ENCODE measurements at places on chromosomes 12 and 14.

DNA sequence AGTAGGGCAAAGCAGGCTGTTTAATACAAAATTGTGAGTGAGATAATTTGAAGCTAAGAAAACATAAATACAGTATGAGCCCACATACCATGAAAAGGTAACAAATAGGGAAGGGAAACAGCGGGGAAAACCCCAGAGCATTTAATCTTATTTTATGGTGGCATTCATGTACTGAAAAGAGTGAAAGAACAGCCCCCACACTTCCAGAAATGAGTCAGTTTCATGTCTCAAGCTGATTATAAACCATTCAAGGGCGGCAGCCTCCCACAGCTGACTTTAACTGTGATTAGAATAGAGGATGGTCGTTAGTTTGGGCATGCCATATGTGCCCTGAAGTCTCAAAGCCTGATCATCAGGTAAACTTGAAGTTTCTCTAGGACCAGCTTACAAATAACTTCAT lies 64.5 kb downstream of the FOXG1 start:
- DNase-seq: no peak

DNA sequence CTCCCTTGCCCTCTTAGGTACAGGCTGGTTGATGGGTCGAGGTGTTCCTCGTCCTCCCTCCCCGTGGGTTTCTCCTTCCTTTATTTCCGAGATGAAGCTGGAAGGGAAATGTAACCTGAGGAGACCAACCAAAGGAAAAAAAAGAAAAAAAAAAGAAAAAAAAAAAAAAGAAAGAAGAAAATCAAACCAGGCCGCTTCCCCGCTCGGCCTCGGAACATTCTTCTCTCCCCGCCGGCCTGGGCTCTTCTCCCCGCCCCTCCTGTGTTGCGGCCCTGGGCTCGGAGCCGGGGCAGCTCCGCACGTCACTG lies 1.6 kb upstream of the NFATC4 start:
- DNase-seq: no peak

GRCh38 chr12:29157486-29157946 lies 8.4 kb downstream of the FAR2 start:
- DNase-seq: no peak

DNA sequence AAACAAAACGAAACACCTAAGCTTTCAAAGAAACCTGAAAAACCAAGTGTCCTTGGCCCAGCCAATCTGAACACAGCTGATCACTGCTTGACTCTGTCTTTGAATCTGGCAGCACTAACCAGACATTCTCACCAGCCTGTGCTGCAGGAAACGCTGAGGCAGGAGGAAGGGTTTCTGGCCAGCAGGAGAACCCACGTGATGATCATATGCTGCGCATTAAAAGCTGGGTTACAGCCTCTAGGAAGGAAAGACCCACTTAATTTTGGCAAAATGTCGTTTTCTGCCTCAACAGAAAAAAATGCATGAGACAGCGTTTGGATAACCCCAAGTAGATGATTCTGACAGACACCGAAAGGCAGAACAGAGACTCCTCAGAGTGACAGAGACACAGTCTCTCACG lies 9.8 kb downstream of the APPL2 start:
- DNase-seq: no peak

DNA sequence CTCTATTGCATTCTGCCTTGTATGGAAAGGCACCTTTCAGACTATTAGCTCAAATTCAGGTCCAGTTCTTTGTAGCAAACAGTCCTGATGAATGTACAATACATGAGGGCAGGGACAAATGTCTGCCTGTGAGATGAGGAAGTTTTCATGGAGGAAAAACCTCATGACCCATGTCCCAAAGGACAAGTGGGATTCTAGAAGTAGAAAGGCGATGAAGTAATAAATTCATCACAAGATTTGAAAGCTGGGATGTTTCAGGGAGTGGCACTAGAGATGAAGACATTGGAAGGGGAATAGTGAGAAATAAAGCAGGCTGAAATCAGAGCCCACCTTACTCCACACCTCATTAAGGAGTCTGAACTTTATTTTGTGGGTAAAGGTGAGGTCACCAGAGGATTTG lies 4.2 kb downstream of the CORO1C start:
- no peak for DNase-seq

DNA sequence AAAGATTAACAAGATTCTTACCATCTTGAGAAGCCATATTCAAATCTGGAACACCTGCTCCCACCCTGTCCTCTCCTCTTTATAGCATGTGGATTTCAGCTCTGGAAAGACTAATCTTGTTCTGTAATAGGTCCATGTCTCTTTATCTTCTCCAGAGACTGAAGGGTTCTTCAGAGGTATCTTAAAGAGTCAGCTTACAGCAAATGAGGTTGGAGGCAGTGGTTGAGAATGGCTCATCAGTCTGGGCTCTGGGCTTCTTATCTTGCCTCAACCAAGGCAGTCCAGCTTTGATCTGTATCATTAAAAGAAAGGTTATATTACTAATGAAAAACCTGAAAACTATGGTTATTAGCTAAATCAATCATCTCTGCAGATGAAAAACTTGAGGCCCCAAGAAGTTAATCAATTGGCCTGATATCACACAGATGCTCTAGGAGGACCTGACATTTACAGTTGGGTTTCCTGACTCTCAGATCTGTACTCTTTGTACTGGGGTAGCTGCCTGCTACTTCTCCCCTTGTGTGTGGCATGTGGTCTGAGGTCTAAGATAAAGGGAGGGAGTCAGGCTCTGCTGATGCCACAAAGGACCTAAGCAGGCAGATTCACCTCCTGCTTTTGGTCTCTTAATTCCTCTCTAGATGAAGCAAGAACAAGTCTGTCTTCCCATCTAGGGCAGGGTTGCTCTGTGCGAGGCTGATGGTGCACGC lies 1.7 kb upstream of the AKAP6 start:
- no peak for DNase-seq

DNA sequence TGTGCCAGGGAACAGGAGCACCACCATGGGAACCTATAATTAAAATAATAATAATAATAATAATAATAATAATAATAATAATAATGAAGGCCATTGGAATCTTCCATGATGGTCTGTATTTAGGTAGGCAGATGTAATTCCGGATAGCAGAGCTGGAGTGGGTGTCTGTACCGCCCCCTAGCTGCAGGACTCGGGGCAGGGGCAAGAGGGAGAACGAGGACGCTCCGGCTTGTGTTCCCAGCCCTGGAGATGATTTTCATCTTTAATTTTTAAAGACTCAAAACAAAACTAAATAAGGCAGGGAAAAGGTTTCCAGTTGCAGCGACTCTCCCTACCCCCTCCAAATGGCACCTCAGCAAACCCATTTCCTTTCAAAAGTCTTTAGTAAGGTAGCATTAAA lies 501.1 kb downstream of the VRK1 start:
- DNase-seq: no peak

- DNase-seq: no peak
Measured at GRCh38 chr12:116665666-116666304, 72.1 kb downstream of the SPRING1 start.

GRCh38 chr14:96198430-96199130 lies 6.1 kb upstream of the BDKRB2 start:
- DNase-seq: no peak

DNA sequence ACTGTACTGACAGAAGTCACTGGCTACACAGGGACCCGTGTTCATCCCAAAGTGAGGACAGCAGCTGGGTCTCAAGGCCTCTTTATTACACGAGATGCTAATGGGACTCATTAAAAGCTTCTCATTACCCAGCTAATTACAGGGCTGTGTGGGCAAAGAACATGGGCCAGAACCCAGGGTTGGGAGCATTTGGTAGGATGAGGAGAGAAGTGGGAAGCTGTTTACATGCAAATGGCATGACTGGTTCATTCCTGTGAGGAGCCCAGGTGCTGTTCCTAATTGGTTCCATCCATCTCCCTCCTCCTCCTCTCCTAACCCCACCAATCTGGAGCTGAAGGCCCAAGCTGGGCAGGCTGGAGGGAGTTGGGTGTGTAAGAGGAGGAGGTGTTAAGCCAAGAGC lies 8.9 kb upstream of the TAC3 start:
- DNase-seq: no peak

DNA sequence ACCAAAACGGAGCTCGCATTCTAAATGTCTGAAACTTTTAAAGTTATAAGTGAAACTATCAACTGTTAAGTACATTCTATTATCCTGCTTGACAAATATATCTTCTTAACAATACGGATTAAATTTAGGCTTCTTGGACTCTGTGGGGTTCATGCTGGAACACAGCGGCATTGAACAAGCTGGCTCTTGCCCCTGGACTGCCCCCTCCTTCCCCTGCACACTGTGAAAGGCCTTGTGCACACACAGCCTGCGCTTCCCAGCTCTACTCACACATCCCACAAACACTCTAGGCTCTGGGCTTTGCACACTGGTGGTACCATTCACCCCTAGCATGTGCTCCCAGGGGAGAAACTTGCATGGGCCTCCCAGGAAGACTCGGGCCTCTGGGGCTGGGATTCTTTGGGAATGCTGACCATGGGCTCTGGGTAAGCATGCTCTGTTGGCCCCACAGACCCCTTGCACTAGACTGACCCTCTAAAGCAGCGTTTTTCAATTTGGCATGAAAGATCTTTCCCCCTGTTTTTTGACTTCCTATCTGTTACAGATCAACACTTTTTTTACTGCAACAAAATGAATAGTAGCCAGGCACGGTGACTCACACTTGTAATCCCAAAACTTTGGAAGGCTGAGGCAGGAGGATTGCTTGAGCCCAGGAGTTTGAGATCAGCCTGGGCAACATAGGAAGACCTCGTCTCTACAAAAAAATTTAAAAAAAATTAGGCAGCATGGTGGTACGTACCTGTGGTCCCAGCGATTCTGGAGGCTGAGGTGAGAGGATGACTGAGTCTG lies 96.2 kb upstream of the CPM start:
- DNase-seq: no peak

GRCh38 chr12:101592921-101593320 lies 1.9 kb upstream of the MYBPC1 start:
- no peak for DNase-seq

- no peak for DNase-seq
Measured at GRCh38 chr12:12919666-12920435, 28.5 kb downstream of the GPRC5A start.

GRCh38 chr14:51998348-51998747 lies 9.0 kb downstream of the RTRAF start:
- DNase-seq: no peak

- DNase-seq: peak; percentile 49
Measured at GRCh38 chr12:11730299-11731041, 81.0 kb downstream of the ETV6 start.

- DNase-seq: no peak
Measured at GRCh38 chr12:116425256-116426193, 133.7 kb upstream of the MAP1LC3B2 start.

- DNase-seq: peak; percentile 82
Measured at GRCh38 chr12:64256166-64256800, 34.2 kb upstream of the KICS2 start.

All from NCI-H774 (cell line).